ENCODE measurements at places on chromosomes 3 and 15.

GRCh38 chr3:143123353-143123984 lies 3.9 kb downstream of the CHST2 start:
- DNase-seq, result no peak

DNA sequence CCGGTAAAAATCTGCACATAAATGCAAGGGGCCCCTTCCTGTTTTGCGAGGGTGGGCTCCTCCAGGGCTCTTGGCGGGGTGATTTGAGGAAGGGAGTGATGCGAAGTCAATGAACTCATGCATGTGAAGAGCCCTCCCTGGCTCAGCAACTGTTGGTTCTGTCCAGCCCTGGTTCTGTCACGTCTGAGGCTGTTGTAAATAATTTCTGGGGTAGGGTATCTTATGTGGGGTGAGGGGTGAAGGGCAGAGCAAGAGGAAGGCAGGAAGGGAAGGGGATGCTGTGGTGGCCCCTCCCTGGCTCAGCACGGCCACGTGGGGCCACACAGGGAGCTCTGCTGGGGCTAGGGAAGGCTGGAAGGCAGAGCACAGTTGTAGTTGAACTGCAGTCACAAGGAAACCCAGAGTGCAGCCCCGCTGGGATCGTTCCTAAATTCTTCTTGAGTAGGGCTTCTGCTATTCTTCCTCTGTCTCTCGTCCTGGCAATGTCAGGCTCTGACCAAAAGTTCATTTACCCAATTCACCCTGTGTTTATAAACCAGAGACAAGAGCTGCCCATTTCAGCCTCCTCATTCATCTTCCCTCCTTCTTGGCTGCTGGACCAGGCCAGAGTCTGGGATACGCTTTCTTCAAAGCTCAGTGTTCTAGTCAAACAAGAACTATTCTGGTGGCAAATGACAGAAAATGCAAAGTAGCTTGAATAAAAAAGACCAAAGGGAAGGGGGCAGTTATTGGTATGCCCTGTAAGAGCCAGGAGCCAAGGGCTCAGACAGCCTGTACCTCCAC lies 14.8 kb upstream of the TOPBP1 start:
- DNase-seq, result no peak

- DNase-seq, result no peak
Observed at GRCh38 chr3:58117561-58118181, 93.1 kb downstream of the DNASE1L3 start.

DNA sequence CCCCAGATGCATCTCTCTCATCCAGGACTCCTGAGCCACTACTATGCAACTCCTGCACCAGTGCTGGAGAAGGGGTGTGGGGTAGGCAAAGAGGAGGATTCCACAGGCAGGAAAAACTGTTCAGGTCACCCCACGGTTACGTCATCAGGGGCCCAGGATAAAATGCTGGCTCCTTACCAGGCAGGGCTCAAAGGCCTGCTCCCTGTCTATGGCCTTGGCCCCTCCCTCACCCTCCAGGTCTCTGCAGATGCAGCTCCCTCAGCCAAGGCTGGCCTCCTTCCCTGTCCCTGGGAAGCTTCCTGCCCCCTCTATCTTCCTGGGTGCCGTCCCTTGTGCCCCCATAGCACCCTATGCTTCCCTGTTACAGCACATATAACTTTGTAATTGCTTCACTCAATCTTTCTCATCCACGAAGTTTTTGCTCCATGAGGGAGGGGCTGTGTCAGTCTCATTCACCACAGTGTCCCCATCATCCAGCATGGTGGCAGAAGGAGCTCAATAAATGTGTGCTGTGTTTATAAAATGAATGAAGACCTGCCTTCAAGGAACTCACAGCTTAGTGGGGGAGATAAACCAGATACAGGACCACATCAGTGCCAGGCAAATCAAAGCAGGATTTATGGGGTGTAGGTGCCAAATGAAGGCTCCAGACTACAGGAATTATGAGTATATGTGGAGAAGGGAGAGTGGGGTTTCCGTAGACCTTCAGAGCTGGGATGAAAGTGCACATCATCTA lies 18.6 kb downstream of the KBTBD13 start:
- no peak for DNase-seq

DNA sequence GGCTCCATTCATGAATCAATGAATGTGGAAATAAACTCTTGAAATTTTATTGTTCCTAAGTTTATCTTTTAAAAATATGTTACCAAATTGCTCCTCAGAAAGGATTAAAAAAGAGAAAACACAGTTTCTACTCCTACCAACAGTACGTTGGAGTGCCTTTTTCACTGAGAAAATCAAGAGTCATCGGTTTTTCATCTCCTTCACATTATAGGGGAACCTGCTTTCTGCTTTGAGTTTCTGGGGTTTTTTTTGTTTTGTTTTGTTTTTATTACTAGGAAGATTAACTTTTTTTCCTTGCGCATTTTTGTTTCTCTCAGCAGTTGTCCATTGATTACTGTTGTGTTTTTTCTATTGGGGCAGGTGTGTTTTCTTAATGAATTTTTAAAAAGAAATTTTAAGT lies 3.5 kb downstream of the ARL13B start:
- no peak for DNase-seq

- peak; percentile 62 for DNase-seq
Observed at GRCh38 chr3:14508966-14509795, 31.0 kb downstream of the GRIP2 start.

DNA sequence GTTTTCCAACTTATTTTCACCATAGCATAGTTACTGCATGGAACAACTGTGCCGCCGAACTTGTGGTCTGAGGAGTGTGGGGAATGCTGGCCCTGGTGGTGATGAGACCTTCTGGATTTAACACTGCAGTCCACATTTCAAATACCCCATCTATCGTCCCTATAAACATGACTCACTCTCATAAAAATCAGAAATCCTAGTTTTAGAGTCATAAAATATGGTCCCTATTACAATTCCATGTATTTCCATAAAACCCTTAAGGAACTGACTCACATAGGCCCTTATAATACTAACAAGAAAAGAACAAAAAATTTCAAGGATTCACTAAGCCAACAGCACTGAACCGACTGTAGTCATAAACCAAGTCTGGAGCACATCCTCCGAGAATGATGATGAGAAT lies 147.2 kb downstream of the FOXP1 start:
- DNase-seq, result no peak
